ENCODE measurements at places on chromosomes 5 and 9.

GRCh38 chr5:20105915-20106314 lies 117.9 kb upstream of the CDH18 start:
- no peak for DNase-seq

GRCh38 chr5:150017226-150018005 lies 16.9 kb downstream of the HMGXB3 start:
- no peak for DNase-seq

DNA sequence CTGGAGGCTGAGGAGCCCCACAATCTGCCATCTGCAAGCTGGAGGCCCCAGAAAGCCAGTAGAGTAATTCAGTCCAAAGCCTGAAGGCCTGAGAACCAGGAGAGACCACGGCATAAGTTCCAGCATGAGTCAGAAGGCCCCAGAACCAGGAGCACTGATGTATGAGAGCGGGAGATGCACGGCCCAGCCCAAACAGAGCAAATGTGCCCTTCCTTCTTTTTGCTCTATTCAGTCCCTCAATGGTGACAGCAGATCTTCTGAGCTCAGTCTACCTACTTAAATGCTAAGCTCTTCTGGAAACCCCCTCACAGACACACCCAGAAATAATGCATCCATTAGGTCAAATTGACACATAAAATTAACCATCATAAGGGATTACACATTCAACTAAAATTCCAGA lies 277.6 kb downstream of the ATPSCKMT start:
- DNase-seq = no peak

- DNase-seq = no peak
These were observed 23.8 kb downstream of the LVRN start for GRCh38 chr5:115985802-115986757.

DNA sequence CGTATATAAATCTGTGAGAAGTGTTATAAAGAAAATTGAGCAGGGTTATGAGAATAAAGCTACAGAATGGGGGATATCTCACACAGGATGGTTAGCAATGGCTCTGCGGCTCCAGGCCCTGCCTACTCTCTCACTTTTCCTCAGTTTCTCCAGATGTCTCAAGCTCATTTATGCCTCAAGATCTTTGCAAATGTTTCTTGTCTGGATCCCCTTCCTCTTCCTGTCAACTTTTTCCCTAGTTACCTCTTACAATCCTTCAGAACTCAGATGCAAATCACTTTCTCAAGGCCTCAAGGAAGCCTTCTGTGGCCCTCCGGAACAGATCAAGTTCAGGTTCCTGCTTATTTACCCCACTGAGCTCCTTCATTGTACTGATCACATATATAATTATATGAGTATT lies 386.4 kb downstream of the RAB3C start:
- DNase-seq = no peak

GRCh38 chr9:97831843-97832636 lies 21.0 kb upstream of the FOXE1 start:
- DNase-seq = no peak

DNA sequence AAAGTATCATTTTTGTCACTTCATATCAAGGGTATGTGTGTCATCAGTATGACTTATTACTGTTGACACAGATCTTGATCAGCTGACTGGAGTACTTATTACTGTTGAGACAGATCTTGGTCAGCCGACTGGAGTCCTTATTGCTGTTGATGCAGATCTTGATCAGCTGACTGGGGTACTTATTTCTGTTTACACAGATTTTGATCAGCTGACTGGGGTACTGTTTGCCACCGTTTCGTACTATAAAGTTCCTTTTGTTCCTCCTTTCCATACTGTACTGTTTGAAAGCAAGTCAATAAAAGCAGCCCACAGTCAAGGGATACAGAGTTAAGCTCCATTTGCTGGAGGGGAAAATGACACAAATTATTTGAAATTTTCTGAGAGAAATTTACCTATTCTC lies 347.3 kb downstream of the CDH12 start:
- DNase-seq = no peak

All from keratinocyte (primary cell).